ENCODE measurements at places on chromosomes 11 and 22.
A peak's percentile ranks its signal among the peaks of the same experiment; 100 is the strongest.

DNA sequence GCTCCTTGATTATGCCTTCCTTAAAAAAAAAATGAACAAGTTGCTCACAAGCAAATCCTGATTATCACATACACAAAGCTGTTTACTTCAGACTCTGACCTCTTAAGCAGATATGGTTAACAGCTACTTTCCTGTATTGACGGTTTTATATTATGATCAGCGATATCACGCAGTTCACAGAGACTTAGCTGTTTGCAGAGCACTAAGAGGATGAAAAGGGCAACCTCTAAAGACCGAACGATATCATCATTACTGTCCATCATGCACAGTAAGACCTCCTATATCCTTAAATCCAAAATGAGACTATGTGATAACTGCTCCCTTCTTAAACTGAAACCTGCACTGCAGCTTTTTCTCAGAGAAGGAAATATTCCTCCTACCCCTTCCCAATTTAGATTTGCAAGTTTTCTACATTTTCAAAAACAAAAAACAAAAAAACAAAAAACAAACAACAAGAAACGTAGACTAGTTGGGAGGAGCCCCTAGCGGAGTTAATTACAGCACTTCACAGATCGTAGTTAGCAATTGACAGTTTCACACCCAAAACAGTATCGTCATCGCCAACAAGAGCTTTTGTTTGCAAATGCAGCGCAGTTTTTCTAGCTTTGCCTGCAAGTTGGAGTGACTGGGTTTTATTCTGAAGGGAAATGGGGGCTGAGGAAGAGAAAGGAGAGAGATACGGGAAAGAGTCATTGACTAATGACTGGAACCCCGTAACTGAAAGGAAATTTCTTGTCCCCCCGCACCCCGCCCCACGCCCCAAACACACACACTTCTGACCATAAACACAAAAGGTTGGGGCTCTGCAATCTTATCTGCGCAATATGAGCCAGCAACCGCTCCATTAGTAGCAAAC is 1.2 kb downstream of the DDX6 start:
- H3K27ac ChIP-seq: peak overlapping the region; percentile 98
- DNase-seq: no peak
- H3K36me3 ChIP-seq: peaks cover 19% of the 10 kb centered on the region
- no peaks in the 10 kb centered on the region for H3K27me3 ChIP-seq

- H3K27ac ChIP-seq: no peak overlapping the region
- no peak for DNase-seq
- no peaks in the 10 kb centered on the region for H3K36me3 ChIP-seq
- no peak overlapping the region for H3K4me3 ChIP-seq
- H3K4me1 ChIP-seq: no peaks in the 10 kb centered on the region
Observed at GRCh38 chr11:69910519-69911309, 91.5 kb upstream of the FGF3 start.

DNA sequence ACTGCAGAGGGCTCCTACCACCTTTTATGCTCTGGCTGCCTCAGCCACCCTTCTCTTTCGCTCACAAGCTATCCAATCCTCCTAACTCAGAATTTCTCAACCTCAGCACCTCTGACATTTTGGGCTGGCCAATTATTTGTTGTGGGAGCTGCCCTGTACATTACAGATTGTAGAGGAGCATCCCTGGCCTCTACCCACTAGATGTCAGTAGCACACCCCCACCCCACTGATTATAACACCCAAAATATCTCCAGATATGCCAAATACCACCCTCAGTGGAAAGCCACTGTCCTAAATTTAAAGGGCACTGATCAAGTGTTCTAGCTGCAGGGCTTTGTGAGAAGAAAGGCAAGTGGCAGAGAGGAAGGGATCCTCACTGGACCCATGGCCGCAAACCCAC is 443.1 kb downstream of the SOX6 start:
- H3K36me3 ChIP-seq: no peaks in the 10 kb centered on the region
- no peak overlapping the region for H3K4me3 ChIP-seq
- no peak for DNase-seq
- no peaks in the 10 kb centered on the region for H3K27me3 ChIP-seq
- H3K27ac ChIP-seq: no peak overlapping the region
- no peaks in the 10 kb centered on the region for H3K4me1 ChIP-seq

DNA sequence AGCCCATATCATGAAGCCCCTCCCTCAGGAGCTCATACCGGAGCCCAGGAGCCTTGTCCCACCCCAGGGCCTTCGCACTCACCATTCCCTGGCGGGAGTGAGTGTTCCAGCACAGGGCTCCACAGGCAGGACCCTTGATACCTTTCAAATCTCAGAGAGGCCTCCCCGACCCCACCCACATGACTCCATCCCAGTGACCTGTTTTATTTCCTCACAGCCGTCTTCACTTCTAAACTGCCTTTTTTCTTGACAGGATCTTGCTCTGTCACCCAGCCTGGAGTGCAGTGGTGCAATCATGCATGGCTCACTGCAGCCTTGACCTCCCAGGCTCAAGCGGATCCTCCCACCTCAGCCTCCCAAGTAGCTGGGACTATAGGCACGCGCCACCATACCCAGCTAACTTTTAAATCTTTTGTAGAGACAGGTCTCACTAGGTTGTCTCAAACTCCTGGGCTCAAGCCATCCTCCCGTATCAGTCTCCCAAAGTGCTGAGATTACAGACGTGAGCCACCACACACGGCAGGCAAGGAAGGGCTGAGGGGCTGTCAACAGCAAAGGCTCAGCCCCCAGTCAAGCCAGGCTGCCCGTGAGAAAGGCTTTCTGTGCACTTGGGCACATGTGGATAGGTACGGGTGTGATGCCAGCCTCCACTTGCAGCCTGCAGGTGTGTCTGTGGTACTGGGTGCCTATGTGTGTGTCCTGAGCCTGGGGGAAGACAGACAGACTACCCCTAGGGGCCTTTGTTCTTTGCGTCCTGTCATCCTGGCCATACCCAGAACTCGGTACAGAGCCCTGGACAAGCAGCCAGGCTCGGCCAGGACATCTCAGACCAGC is 9.3 kb downstream of the RPL3 start:
- H3K36me3 ChIP-seq: peaks cover 37% of the 10 kb centered on the region
- H3K4me1 ChIP-seq: no peaks in the 10 kb centered on the region
- no peaks in the 10 kb centered on the region for H3K27me3 ChIP-seq
- DNase-seq: peak; percentile 29
- no peak overlapping the region for H3K27ac ChIP-seq
- no peak overlapping the region for H3K4me3 ChIP-seq

DNA sequence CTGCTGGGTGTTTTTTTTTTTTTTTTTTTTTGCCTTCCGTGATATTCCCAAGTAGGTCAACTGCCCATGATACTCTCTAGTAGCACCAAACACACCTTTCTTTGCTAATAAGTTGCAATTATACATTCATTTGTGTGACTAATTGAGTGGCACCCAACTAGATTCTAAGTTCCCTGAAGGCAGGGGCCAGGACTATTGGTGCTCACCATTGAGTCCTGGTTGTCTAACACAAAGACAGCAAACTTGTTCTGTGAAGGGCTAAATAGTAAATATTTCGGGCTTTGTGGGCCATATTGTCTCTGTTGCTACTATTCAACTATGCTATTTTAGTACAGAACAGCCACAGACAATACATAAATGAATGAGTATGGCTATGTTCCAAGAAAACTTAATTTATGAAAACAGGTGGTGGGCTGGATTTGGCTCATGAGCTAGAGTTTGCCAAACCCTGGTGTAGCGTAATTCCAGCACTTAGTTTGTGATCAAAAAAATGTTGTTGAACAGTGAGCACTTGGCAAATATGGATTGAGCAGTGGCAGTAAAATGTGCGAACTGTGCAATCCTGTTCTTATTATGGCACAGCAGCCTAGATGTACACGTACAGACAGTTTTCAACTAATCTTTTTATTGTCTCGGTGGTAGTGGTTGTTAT is 11.3 kb downstream of the ENDOD1 start:
- H3K36me3 ChIP-seq: peaks cover 3% of the 10 kb centered on the region
- no peak overlapping the region for H3K27ac ChIP-seq
- H3K4me1 ChIP-seq: peaks cover 35% of the 10 kb centered on the region

All from B cell (primary cell).